Thoracic aorta endothelial cell (primary cell): ENCODE measurements at places on chromosomes 12 and 14. TPM values are rescaled to one million over a fixed set of nuclear protein-coding genes. Genes with fewer than 3 reads are reported as not detected.

NFATC4 gene
- 12.5 and 20.2 TPM in 2 replicates for total RNA-seq

MMP14 gene
- 261 and 318 TPM in 2 replicates for total RNA-seq

ZFP36L1 gene
- 31.1 and 68.9 TPM in 2 replicates for total RNA-seq

CPSF6 gene
- 43.4 and 50.0 TPM in 2 replicates for total RNA-seq

LRTM2 gene
- not detected in 2 replicates for total RNA-seq

SLC10A1 gene
- total RNA-seq = not detected in 2 replicates

USP30 gene
- total RNA-seq = 7.6 and 10.3 TPM in 2 replicates

ADAM20 gene
- 1.1 and 1.2 TPM in 2 replicates for total RNA-seq

PRB2 gene
- not detected in 2 replicates for total RNA-seq

ACOT4 gene
- total RNA-seq = 0.57 and 0.66 TPM in 2 replicates

C12orf57 gene
- 64.9 and 76.2 TPM in 2 replicates for total RNA-seq

TSPAN11 gene
- total RNA-seq = 1.9 and 3.2 TPM in 2 replicates

CISTR gene
- total RNA-seq = not detected in 2 replicates

OR6C1 gene
- not detected in 2 replicates for total RNA-seq

PPP1R3E gene
- total RNA-seq = 3.7 and 4.7 TPM in 2 replicates

REM2 gene
- total RNA-seq = 0.13 TPM in 1 of 2 replicates, not detected in the other

PIANP gene
- 0.13 TPM in 1 of 2 replicates, not detected in the other for total RNA-seq

CLEC4A gene
- total RNA-seq = 0.14 TPM in 1 of 2 replicates, not detected in the other

C12orf75 gene
- 64.4 and 81.3 TPM in 2 replicates for total RNA-seq

SRRM4 gene
- not detected in 2 replicates for total RNA-seq

MTERF2 gene
- 6.5 and 7.3 TPM in 2 replicates for total RNA-seq

BIN2 gene
- total RNA-seq = not detected in 2 replicates

A2ML1 gene
- not detected in 2 replicates for total RNA-seq
